ENCODE measurements at places on chromosomes 4 and X. TPM values are rescaled to one million over a fixed set of nuclear protein-coding genes. Genes with fewer than 3 reads are reported as not detected.

Gene APLN
- 2.1 TPM for total RNA-seq

Gene PCDH10
- total RNA-seq, result not detected

Gene PRDM5
- total RNA-seq, result 0.05 TPM

Gene IL2
- 168 TPM for total RNA-seq

Gene CPZ
- total RNA-seq, result not detected

Gene ZNF157
- 0.79 TPM for total RNA-seq

Gene MAGEE2
- not detected for total RNA-seq

Gene AMER1
- 3.5 TPM for total RNA-seq

Gene DIPK2B
- total RNA-seq, result 0.07 TPM

Gene ATOH1
- total RNA-seq, result not detected
